ENCODE measurements at places on chromosomes 7 and 10. TPM values are rescaled to one million over a fixed set of nuclear protein-coding genes. Genes with fewer than 3 reads are reported as not detected.

BAIAP2L1 gene
- total RNA-seq = under 0.01 TPM

EPDR1 gene
- total RNA-seq = 20.0 TPM

NPC1L1 gene
- not detected for total RNA-seq

CACUL1 gene
- total RNA-seq = 31.4 TPM

GPNMB gene
- total RNA-seq = 3.7 TPM

SPDYE6 gene
- not detected for total RNA-seq

PLXDC2 gene
- total RNA-seq = 10.6 TPM

PAX4 gene
- not detected for total RNA-seq

HGF gene
- 5.7 TPM for total RNA-seq

CAV2 gene
- total RNA-seq = 25.7 TPM

FAM221A gene
- 15.9 TPM for total RNA-seq

ANKRD30A gene
- not detected for total RNA-seq

CDH23 gene
- 3.3 TPM for total RNA-seq

CPXM2 gene
- total RNA-seq = under 0.01 TPM

LRIT1 gene
- not detected for total RNA-seq

PNLIPRP3 gene
- total RNA-seq = not detected

MBLAC1 gene
- total RNA-seq = 4.9 TPM

STAG3 gene
- total RNA-seq = 1.2 TPM

TMEM270 gene
- not detected for total RNA-seq

ZNF804B gene
- total RNA-seq = 6.9 TPM

RNLS gene
- total RNA-seq = 1.2 TPM

SPDYE5 gene
- total RNA-seq = not detected

MYO1G gene
- total RNA-seq = 0.41 TPM

PLXNA4 gene
- total RNA-seq = 67.7 TPM

ATP6V0E2 gene
- total RNA-seq = 122 TPM

CAMK2B gene
- total RNA-seq = 99.5 TPM

BHLHA15 gene
- total RNA-seq = 8.6 TPM

HOXA4 gene
- total RNA-seq = not detected
